ENCODE measurements at places on chromosomes 1 and 21. TPM values are rescaled to one million over a fixed set of nuclear protein-coding genes. Genes with fewer than 3 reads are reported as not detected.

DNA sequence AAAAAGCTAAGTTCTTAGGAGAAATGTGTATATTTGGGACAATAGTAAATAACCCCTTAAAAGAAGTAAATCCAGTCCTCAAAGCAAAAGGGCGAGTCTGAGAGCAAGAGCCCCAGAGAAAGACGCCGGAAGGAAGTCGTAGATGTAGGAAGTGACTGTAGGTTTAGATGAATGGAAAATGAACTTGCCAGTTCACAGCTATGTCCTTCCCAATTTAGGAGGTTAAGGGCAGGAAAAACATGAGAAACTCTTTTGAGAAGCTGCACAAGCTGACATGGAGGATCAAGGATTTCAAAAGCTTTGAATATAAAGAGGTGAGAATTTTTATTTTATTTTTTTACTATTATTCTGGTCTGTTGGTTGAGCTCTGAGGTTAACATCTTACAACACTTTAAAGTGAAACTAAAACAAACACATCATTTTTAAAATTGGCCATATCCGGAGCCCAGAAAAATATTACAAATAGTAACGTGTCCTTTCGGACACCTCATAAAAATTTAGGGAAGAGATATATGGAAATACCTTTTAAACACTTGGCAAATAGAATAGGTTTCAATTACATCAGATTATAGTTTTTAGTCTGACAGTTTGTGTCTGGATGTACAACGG is 1178.6 kb downstream of the MRPL39 start:
- no peak for DNase-seq

GRCh38 chr21:44927259-44927586 is 6.5 kb upstream of the ITGB2 start:
- no peak for DNase-seq

- DNase-seq = no peak
Measured at GRCh38 chr1:41317361-41317760, 43.9 kb upstream of the FOXO6 start.

DNA sequence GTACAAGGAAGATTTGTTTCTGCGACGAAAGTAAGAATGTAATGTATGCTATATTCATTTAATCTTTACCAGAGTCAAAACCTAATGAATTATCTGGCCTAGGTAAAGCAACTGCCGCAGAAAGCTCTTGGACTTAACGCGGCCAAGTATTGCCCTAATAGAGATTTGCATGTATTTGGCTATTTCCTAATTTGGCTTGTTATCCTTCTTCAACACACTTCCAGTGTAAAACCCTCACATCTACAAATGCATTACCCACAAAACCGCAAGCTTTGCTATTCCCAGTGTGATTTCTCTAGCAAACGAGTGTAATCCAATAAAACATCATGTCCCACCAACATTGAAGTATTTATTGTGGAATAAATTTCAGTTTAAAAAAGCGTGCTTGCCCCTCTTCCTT is 123.8 kb upstream of the LMO4 start:
- DNase-seq = no peak

DNA sequence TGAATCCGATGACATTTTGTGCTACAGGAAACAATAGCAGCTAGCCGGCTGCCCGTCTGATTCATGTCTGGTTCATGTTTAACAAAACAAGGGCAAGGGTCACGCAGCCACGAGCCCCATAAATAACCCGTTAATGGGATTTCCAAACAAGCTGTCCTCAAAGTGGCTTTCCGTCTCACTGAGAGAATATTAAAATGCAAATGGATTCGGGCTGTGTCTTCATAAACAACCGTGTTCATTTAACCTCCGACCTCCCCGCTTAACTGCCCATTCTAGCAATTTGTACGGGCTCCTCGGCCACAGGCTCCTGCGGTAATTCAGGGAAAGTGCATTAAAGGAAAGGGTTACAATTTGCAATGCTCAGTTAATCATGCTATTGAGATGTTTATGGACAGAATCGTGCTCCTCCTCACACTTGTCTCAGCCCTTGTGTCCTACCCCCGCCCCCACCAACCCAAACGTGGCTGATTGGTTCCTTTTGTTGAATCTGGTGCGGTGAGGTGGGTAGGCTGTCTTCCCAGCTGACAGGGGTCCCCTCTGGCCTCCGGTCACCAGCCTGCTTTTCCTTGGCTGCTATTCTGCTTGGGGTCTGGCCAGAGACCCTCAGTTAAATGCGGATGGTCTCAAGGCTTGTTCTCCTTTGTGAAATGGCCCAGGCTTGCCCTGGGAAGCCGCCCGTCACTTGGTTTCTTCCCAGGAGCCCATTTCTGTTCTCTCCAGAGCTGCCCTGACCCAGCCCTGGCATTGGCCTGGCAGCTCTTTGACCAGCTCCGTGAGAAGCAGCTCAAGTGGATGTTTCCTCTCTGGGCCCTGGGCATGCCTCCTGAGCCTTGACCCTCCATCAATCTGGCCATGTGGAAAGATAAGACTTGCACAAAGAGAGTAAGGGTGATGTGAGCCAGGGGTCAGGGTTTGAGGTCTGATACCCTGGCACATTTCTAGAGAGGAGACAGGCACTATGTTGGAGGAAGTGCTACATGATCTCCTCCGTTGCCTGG is 200.7 kb upstream of the POU3F1 start:
- DNase-seq = peak; percentile 13

DNA sequence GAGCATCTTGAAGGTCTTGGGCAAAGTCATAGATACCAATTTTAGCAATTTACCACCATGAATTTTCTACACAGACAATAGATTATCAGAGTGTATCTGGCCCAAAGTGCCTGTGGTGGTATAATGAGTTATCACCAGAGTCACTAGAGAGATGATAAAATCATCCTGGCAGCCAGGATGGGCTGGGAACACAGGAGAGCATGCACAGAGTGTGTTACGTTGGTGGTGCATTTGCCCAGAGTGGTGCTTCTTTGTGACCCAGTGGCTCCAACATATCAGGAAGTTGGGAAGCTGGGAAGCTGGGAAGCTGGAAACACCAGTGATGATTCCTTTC is 236.7 kb upstream of the PROX1 start:
- DNase-seq = no peak

Gene SLC5A3
- 14.0 TPM for total RNA-seq

Gene NBPF10
- 0.49 TPM for total RNA-seq
